Muscle of leg (tissue), 16 donors: ENCODE measurements at places on chromosomes 6 and 20.

DNA sequence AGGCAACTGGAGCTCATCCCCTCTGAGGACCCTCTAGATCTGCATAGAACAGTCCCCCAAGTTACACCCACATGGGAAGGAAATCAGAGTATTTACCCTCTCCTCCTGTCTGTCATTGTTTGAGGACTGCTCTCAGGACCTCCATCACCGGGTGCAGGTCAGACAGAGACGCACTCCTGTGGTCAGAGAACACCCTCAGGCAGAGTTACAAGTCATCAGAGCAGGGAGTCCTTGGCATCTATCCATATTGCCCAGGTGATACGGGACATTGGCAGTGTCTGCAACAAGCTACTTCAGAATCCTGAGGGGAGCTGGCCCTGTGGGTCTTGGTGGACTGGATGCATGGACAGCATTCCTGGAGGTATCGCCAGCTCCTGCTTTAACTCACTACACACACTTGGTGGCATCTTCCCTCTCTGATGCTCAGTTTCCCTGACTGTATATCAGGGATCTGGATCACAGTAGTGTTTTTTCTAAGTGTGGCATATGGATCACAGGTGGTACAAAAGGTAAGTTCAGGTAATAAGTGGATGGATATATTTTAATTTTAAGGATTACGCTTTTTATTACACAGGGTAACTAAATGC lies 15.1 kb upstream of the ISM1 start:
- no peaks in the 10 kb centered on the region for H3K4me1 ChIP-seq
- no peak for DNase-seq
- H3K36me3 ChIP-seq: no peaks in the 10 kb centered on the region
- H3K4me3 ChIP-seq: no peak overlapping the region
- no peaks in the 10 kb centered on the region for H3K27me3 ChIP-seq

GRCh38 chr6:91241946-91242613 lies 655.2 kb upstream of the MAP3K7 start:
- no peak overlapping the region for H3K27ac ChIP-seq
- DNase-seq: no peak
- no peaks in the 10 kb centered on the region for H3K4me1 ChIP-seq
- H3K36me3 ChIP-seq: no peaks in the 10 kb centered on the region

- H3K4me1 ChIP-seq: no peaks in the 10 kb centered on the region
- no peak for DNase-seq
- H3K27ac ChIP-seq: no peak overlapping the region
- no peaks in the 10 kb centered on the region for H3K36me3 ChIP-seq
Measured at GRCh38 chr6:82022614-82023129, 224.9 kb downstream of the IBTK start.

- H3K36me3 ChIP-seq: no peaks in the 10 kb centered on the region
- no peaks in the 10 kb centered on the region for H3K27me3 ChIP-seq
- peak overlapping the region; percentile 88 for H3K27ac ChIP-seq
- DNase-seq: no peak
- peaks cover 11% of the 10 kb centered on the region for H3K4me1 ChIP-seq
- peak overlapping the region; percentile 95 for H3K4me3 ChIP-seq
Measured at GRCh38 chr20:49712646-49712995, 1.1 kb downstream of the B4GALT5 start.

DNA sequence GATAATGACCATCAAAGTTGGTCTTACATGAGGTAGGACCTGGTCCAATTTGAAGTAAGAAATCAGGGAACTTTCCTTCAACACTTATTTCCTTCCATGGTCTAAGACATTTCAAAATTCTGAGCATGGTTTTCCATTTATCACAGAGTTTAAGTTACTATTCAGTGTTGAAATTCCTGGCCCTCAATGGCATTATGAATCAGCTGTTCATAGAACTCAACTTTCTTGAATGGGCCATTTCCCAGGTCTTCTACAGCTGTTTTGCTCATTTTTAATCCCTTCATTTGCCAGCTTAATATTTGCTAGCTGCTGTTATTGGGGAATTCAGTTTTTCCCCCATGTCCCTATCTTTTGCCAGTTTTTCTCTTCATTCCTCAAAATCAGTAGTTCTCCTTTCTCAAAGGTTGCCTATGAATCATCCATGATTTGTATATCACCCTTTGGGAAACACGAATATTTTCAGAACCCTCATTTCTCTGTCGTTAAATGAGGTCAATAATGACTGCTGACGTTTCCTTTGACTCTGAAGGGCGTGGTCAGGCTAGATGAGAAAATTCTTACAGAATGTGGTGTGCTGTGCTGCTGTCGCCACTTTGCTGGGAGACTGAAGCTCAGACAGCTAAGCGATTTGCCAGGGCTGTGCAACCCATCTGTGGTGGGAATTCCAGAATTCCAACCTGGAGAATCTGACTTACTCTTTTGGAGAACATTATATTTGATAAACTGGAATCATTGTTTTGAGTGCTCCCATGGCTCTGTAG lies 216.5 kb upstream of the FLRT3 start:
- no peaks in the 10 kb centered on the region for H3K36me3 ChIP-seq
- no peaks in the 10 kb centered on the region for H3K4me1 ChIP-seq
- no peak overlapping the region for H3K27ac ChIP-seq
- DNase-seq: peak; percentile 22

GRCh38 chr6:17101422-17102257 lies at the start of gene STMND1:
TSS of gene STMND1 (plus strand) at chr6:17102050. CDS start at chr6:17102258, 208 bp downstream.
- peaks cover 24% of the 10 kb centered on the region for H3K27me3 ChIP-seq
- no peaks in the 10 kb centered on the region for H3K36me3 ChIP-seq
- no peak within 1 kb of the TSS for H3K27ac ChIP-seq
- peaks cover 11% of the 10 kb centered on the region for H3K4me1 ChIP-seq

DNA sequence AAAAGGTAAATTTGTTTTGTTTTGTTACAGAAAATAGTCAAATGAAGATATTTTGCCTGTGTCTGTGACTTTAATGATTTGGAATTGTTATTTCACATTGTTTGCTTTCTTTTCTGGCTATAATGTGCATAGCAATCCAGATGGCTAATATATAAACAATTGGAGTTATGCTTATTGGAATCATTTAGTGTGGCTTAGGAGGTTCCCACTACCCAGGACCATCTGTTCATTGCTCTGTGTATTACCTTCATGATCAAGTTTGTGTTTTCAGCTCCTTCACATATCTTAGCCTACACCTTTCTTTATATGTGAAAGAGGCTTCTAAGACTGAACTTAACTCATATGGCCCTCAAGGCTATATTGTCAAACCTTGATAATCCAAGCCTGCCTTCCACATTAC lies 232.9 kb downstream of the BCKDHB start:
- no peaks in the 10 kb centered on the region for H3K27me3 ChIP-seq
- DNase-seq: no peak
- no peaks in the 10 kb centered on the region for H3K4me1 ChIP-seq
- no peak overlapping the region for H3K4me3 ChIP-seq
- no peak overlapping the region for H3K27ac ChIP-seq
- no peaks in the 10 kb centered on the region for H3K36me3 ChIP-seq

- no peaks in the 10 kb centered on the region for H3K27me3 ChIP-seq
- peak overlapping the region; percentile 47 for H3K27ac ChIP-seq
- H3K4me1 ChIP-seq: peaks cover 12% of the 10 kb centered on the region
- H3K36me3 ChIP-seq: no peaks in the 10 kb centered on the region
Measured at GRCh38 chr20:18225632-18226031, 62.7 kb upstream of the ZNF133 start.

DNA sequence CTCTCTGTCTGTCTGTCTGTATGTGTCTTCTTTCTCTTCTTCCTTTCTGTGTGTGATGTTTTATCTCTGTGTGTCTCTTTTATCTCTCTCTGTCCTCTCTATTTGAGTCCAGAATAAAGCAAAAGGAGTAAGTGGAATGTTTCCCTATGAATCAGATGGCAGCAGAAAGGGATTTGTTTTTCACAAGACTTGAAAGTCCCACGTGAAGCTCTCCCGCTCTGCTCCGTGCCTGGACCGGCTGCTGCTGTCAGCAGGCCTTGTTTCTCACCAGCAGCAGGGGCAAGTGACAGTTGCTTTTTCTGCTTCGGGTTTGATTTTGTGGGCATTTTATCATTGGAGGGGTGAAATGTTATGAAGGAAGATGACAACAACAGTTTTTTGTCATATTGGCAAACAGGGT lies 212.7 kb downstream of the PACRG start:
- H3K36me3 ChIP-seq: no peaks in the 10 kb centered on the region
- DNase-seq: peak; percentile 30
- no peak overlapping the region for H3K4me3 ChIP-seq
- H3K4me1 ChIP-seq: peaks cover 2% of the 10 kb centered on the region

- no peak for DNase-seq
- no peak overlapping the region for H3K4me3 ChIP-seq
- H3K36me3 ChIP-seq: peaks cover 2% of the 10 kb centered on the region
- H3K27ac ChIP-seq: no peak overlapping the region
- no peaks in the 10 kb centered on the region for H3K27me3 ChIP-seq
Measured at GRCh38 chr6:73648166-73648565, 5.6 kb downstream of the SLC17A5 start.

DNA sequence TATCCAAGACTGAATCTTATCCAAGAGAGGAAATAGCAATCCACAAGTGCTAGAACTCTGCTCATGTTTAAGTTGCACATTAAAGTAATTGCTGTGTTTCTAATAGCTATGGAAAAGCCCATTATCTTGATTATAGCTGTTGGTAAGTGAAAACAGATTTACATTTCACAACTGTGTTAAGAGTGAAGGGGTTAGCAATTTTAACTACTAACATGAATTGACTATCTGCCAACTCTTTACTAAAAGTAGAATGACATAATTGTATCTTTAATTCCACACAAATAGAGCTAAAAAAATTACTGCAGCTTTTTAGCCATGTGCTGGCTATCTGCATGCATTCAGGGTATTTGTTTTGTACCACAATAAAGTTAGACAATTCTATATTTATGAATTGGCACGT lies 277.9 kb upstream of the IRAK1BP1 start:
- DNase-seq: peak; percentile 22
- no peaks in the 10 kb centered on the region for H3K4me1 ChIP-seq
- H3K36me3 ChIP-seq: no peaks in the 10 kb centered on the region
- H3K27me3 ChIP-seq: no peaks in the 10 kb centered on the region
- no peak overlapping the region for H3K27ac ChIP-seq

GRCh38 chr6:47832386-47833100 lies 50.7 kb downstream of the OPN5 start:
- H3K27me3 ChIP-seq: no peaks in the 10 kb centered on the region
- no peaks in the 10 kb centered on the region for H3K36me3 ChIP-seq
- H3K4me3 ChIP-seq: no peak overlapping the region

- no peaks in the 10 kb centered on the region for H3K4me1 ChIP-seq
- DNase-seq: no peak
- H3K4me3 ChIP-seq: no peak overlapping the region
Measured at GRCh38 chr20:21326700-21327099, 23.6 kb downstream of the XRN2 start.

GRCh38 chr6:1917626-1918371 lies 308.1 kb downstream of the FOXC1 start:
- DNase-seq: no peak
- H3K36me3 ChIP-seq: no peaks in the 10 kb centered on the region
- H3K27ac ChIP-seq: no peak overlapping the region
- no peak overlapping the region for H3K4me3 ChIP-seq

DNA sequence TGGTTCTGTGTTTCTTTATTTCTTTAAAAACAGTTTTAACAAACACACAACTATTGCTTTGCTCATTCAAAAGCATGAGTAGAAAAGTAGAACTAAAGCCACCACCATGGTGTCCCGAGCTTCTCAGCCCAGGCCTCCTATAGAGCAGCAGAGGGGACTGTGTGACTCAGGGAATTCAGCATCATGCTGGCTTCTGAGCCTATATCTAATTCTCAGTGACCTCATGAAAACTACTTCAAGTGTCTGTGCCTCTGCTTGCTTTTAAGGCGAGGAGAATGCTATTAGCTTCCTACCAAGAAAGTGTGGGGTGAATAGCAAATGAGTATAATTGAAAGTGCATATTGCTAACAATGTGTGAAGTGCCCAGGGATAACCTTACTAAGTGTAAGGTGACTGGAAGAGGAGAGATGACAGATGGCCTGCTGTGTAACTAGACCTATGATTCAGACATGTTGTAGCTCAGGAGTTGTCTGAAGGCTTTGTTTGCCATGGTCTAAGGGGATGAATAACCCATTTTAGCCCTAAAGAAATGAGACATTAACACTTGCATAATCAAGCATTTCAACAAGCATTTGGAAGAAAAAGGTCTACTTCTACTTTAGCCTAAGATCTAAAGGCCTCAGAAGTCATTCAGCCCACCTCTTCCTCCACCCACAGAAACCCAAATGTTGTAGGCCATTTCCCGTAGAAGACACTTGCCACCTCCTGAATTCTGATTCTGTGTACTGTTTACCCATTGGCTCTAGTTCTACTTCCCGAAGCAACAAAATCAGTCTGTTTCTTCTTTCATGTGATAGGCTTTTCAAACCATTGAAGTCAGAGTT lies 121.5 kb upstream of the ARG1 start:
- no peak overlapping the region for H3K27ac ChIP-seq
- H3K27me3 ChIP-seq: no peaks in the 10 kb centered on the region
- H3K36me3 ChIP-seq: no peaks in the 10 kb centered on the region
- H3K4me1 ChIP-seq: no peaks in the 10 kb centered on the region

DNA sequence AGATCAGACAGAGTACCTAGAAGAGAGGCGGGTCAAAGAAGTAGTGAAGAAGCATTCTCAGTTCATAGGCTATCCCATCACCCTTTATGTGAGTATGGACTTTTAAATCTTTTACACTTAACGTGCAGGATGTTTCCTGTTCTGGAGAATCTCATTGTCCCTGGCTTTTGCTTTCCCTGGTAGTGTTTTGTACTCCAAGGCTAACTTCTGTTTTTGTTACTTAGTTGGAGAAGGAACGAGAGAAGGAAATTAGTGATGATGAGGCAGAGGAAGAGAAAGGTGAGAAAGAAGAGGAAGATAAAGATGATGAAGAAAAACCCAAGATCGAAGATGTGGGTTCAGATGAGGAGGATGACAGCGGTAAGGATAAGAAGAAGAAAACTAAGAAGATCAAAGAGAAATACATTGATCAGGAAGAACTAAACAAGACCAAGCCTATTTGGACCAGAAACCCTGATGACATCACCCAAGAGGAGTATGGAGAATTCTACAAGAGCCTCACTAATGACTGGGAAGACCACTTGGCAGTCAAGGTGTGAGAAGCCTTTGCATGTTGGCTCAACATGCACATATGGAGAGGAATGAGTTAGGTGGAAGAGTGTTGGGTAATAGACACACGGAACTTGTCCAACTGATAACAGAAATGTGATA lies 3.3 kb downstream of the HSP90AB1 start:
- H3K4me1 ChIP-seq: peaks cover 18% of the 10 kb centered on the region
- H3K36me3 ChIP-seq: peaks cover 67% of the 10 kb centered on the region
- H3K27ac ChIP-seq: no peak overlapping the region
- no peak for DNase-seq
- no peaks in the 10 kb centered on the region for H3K27me3 ChIP-seq
